ENCODE measurements at places on chromosomes 1 and 21.

DNA sequence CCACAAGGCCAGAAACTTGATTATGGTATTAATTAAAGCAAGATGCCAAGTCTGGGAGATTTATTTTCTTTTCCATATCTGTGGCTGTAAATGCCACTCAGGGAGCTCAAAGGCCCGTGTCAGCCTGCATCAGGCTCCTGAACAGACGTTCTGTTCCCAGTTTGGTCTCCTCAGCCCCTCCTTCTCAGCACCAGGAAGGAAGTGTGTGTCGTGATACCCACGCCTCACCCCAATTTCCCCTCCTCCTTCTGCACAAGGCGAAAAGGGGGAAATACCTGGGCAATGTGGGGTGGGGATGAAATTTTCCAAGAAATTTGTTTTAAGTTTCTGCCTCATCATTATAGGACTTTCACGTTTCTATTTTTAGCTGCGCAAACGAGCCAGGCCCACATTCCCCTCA, 112.0 kb downstream of the SYF2 start:
- DNase-seq: no peak

DNA sequence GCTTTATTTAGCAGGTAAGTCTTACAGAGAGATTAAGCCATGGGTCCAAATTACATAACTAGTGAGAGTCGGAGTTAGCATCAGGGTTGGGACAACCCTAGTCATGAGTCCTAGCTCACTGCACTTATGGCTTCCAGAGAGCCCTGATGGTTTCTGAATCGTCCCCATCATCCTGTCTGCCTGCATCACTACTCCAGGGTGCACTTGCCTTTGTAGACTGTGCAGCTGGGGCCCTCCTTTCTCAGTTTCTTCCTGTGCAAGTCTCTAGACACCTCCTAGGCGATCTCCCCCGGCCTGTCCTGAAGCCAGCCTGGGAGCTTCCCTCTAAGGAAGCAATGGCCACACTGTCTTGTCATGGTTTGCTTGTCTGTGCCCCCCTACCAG, 37.1 kb downstream of the KIAA0040 start:
- no peak for DNase-seq

DNA sequence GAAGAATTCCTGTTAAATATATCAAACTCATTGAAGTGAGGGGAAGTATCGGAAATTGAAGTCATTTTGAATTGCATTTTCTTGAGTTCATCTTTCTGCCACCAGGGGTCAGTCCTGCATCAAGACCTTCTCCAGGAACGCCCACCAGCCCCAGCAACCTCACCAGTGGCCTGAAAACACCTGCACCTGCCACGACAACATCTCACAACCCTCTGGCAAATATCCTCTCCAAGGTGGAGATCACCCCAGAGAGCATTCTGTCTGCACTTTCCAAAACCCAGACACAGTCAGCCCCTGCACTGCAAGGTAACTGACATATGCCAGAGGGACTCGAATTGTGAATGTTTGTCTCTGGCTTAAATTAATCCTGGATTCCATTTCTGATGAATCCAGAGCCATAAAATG, 22.8 kb upstream of the TARS2 start:
- peak; percentile 46 for DNase-seq

DNA sequence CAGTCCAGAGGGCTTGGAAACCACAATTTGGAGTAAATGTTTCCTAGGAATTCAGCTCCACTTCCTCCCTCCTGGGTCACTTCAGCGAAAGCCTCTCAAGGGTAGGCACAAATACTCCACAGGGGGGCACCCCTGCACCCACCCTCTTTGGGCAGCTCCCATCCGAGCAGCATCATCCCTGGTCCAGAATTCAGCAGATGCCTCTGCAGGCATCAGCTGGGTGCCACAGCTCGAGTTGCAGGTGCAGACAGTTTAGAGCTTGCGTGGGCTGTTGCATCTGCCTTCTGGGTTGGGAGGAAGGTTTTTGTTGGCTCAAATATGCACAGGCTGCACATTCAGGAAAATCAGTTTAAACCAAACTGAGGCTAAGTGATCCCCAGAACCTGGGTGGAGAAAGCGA, 25.0 kb downstream of the KANK4 start:
- no peak for DNase-seq

GRCh38 chr1:233652526-233652925, 38.6 kb downstream of the KCNK1 start:
- no peak for DNase-seq

GRCh38 chr1:19802269-19802668, 2.6 kb upstream of the TMCO4 start:
- no peak for DNase-seq

- no peak for DNase-seq
Measured at GRCh38 chr1:6727535-6727934, 25.9 kb upstream of the DNAJC11 start.

DNA sequence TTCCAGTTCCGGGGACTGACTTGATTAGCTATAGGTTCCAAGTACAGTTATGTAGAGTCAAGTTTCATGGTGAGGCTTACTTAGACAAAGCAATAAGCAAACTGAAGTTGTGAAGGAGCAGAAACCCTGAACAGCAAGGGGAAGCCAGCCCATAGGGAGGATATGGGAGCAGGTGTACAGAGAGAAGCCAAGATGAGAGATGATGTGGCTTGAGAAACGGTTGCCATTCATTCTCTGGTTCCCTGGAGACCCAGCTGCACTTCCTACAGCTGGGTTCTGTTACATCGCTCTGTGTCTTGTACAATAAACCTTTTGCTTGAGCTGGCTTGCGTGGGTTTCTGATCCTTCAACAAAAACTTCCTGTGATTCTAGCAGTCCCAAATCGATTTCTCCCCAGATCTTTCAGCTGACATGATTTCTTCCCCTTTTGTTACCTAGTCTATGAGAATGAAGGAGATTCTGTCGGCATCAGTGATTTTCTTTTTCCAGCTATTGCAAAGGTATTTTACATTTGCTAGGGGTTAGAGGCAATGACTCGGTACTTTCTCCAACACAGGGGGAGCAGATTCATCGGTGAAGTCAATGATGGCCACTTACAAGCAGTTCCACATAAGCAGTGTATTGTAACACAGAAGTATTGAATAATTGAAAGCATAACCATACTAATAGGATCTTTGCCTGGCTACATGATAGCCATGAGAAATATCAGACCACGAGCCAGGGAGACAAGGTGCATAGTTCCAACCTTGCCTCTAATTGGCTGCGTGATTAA, 67.3 kb downstream of the URB2 start:
- no peak for DNase-seq
